ENCODE measurements at places on chromosomes 16 and 17.
A peak's percentile ranks its signal among the peaks of the same experiment; 100 is the strongest.

DNA sequence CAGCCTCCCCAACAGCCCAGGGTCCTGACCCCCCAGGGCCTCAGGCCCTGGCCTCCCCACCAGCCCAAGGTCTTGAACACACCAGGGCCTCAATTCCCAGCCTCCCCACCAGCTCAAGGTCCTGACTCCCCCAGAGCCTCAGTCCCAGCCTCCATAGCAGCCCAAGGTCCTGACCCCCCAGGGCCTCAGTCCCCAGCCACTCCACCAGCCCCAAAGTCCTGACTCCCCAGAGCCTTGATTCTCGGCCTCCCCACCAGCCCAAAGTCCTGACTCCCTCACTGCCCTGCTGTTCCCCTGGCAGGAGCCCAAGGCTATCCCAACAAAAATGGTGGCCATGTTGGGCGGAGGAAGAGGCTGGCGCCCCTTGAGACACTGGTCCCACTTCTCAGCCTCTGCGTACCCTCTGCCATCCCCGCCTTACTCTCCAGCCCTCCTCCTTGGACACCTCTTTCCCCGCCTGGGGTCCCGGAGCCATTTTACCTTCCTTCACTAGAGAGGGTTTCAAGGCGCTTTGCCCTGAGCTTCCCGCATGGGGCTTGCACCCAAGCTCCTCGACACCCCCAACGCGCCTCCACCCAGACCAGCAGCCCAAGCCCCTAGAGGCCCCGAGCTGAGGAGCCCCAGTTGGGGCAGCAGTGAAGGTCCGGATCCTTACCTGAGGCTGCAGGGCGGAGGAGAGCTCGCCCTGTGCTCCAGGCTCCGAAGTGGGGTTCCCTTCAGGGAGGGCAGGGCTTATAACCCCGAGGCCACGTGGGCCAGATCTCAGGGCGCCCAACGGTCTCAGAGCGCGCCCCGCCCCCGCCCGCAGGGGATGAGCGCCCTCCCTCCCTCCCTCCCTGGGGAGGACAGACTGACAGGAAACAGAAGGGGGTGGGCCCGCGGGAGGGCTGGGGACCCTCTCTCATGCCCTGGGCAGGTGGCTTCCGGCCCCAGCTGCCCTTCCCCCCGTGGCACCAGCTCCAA, 3.5 kb upstream of the TSPOAP1 start:
- peak; percentile 71 for DNase-seq

DNA sequence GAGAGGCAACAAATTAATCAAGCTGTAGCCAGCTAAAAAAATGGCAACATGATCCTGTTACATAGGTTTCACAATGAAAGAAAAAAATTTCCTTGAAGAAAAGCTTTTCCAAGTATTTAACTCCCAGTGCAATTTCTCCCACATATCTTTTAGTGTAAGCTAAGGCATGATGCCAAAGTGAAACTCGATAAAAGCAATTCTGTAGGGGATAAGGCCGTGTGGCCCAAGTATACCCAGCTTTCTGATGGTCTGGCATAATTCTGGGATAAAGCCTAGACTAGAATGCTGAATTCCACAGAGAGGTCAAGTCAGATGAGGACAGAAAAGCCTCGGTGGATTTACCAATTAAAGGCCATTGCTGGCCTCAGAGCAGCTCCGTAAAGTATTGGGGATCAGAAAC, 36.2 kb downstream of the CTCF start:
- DNase-seq = no peak

DNA sequence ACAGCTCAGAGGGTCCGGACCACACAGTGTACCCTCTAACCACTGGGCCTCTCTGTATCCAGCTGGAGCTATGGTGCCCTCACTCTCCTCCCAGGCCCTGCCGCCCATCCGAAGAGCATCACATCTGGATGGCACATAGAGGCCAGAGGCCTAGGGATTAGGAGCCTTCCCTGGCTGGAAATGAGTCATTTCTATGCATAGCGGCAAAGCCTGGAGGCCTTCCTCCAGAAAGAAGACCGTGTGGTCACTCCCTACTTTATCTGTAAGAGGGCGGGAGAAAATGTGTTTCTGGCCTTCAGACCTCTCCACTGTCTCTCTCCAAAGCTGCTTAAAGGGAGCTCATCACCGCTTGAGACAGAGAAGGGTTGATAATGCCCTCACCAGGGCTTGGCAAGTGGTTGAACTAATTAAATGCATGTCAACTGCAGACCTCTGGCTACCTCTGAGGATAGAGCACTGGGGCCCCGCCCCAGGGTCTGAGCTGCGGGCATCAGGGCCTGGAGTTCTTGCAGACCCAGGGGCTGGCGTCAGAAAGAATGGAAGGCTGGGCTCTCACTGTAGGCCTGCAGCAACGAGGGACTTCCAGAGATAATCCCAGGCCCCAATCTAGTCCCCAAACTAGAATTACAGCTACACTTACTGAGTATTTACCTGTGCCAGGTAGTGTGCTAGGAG, 122.2 kb downstream of the IRX5 start:
- no peak for DNase-seq

DNA sequence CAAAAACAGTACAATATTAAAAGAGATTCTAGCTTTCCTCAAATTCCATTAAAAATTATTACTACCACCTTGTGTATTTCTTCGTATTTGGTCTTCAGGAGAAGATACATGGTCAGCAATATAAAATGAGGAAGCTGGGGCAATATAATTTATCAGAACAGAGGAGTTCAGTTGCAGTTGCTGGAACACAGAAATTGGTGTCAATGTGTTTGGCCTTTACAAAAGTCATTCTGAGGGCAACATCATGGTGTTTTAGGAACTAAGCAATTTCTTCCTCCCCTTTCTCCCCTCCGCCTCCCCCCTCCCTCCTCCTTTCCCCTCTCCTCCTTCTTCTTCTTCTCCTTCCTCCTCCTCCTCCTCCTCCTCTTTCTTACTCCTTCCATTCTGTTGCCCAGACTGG, 102.1 kb downstream of the YPEL2 start:
- no peak for DNase-seq

DNA sequence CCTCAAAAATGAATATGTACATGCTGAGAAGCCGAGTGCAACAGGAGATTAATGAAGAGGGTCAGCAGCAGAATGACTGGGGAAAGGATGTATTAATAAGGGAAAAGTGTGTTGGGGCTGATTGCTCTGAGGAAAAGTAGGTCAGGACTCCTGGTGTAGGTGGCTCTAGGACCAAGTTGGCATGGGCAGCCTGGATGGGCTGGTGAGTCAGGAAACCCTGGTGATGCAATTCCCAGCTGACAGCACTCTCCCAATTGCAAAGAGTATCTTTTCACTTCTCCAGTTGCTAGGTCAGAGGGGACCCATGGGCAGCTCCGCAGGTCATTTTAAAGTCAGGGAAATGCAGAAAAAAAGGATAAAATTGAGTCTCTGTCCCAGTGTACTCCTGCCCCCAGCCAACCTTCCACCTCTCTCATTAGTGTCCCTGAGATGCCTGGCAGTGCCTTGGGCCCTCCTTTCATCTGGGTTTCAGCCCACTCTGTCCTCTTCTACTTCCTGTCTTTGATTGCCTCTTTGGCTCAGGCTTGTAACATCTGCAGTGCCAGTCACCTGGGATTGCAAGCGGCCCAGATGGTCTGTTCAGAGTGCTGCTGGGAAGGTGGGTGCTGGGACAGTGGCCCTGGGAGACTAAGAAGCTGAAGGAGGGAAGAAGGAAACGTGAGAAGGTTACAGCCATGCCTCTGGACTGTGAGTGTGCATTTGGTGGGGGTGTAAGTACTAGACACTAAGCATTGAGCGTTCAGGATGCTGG, 2177.2 kb downstream of the TP53TG3F start:
- DNase-seq = no peak

DNA sequence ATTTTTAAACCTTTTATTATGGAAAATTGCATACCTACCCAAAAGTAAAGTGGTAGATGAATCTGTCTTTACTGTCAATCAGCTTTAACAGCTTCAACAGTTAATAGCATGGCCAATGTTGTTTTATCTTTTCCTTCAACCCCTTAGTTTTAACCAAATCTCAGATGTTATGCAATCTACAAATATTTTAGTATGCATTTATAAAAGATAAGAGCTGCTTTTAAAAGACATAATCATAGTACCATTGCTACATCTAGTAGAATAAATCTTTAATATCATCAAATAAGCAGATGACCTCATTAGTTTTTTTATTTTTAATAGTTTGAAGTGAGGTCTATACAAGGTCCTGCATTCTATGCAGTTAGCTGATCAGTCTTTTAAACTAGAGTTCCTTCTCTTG, 37.9 kb downstream of the MAP2K4 start:
- no peak for DNase-seq

DNA sequence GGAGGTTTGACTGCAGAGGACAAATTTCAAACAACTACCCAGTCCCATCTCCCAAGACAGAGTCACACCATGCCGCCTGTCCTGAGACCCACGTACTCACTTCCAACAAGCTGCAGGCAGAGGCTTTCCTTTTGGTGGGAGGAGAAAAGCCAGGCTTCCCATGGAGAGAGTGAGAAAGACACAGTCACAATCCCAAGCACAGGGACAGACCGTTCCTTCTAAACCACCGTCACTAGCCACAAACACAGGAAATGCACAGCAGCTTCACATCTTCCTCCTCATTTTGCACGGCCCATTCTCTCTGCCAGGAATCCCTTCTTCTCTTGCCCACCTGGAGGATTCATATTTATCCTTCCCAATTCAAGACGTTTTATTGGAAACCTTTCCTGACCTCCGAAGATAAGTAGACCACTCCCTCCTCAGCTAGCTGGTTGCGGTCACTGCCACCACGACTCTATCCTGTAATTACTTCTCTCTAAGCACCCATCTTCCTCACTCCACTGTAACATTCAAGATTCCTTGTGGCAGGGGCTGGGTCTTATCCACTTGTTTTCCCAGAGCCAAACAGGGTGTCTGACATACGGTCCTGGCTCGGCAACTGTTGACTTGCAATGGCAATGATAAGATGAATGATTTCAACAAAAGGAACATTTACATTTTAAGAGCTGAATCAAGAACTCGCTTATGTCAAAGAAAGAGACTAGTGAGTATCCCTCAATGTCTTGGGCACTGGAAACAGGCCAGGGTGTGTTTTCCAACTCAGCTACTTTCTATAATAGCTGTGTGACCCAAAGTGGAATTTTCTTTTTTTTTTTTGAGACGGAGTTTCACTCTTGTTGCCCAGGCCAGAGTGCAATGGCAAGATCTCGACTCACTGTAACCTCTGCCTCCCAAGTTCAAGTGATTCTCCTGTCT, 87.6 kb downstream of the XYLT1 start:
- DNase-seq = no peak

GRCh38 chr16:13348416-13348815, 447.0 kb downstream of the SHISA9 start:
- DNase-seq = no peak

DNA sequence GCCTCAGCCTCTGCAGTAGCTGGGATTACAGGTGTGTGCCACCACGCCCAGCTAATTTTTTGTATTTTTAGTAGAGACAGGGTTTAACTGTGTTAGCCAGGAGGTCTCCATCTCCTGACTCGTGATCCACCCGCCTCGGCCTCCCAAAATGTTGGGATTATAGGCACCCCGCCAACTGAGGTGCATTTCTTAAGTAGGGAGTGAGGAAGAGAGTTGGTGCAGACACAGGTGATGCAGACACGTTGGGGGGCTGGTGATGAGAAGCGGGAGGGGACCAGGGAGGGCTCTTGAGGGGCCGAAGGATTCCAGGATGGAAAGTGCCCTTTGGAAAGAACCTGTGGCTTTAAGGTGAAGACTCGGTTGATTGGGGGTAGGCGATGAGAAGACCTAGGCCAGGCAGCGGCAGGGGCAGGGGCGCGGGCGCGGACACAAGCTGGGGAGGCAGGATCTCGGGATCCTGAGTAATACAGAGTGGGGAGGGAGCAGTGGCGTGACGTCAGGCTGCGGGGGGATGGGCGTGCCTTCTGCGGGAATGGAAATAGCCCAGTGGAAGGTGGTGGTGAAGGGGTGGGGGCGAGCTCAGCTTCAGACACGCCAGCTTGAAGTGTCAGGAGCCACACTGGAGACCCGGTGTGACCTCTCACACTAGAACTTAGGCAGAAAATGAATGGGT, 2.5 kb upstream of the ATP6V0C start:
- DNase-seq = no peak

DNA sequence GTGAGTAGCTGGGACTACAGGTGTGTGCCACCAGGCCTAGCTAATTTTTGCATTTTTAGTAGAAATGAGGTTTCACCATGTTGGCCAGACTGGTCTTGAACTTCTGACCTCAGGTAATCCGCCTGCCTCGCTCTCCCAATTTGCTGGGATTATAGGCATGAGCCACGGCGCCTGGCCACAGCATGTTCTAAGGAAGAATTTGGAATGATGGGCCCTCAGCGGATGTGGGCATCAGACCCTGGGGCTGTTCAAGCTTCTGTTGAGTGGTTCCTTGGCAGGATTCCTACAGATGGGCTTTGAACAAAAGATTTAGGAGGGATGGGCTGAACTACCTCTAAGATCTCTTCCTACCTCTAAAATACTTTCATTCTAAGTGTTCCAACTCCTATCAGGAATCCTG, 4.1 kb downstream of the PRPSAP2 start:
- DNase-seq = no peak

DNA sequence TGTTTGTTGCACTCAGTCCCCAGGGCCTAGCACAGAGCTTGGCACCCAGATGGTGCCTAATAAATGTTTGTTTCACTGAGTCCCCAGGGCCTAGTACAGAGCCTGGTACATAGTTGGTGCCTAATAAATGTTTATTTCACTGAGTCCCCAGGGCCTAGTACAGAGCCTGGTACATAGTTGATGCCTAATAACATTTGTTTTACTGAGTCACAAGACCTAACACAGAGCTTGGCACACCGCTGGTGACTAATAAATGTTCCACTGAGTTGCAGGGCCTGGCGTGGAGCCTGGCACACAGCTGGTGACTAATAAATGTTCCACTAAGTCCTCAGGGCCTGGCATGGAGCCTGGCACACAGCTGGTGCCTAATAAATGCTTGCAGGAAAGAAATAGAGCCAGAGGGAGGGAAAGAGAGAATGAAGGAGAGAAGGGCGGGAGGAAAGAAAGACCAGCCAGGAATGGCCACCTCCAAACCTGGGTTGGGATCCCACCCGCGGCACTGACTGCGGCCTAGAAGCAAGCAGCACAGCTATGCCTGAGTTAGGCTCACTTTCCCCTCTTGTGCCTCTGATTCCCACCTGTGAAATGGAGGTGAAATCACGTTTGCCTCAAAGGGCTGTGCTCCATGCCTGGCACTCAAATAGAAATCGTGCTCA, 7.5 kb downstream of the SLC5A11 start:
- no peak for DNase-seq

GRCh38 chr17:82424001-82424862, 5.8 kb upstream of the OGFOD3 start:
- peak; percentile 32 for DNase-seq

- no peak for DNase-seq
Measured at GRCh38 chr17:48595278-48595999, 1.9 kb upstream of the HOXB5 start.

DNA sequence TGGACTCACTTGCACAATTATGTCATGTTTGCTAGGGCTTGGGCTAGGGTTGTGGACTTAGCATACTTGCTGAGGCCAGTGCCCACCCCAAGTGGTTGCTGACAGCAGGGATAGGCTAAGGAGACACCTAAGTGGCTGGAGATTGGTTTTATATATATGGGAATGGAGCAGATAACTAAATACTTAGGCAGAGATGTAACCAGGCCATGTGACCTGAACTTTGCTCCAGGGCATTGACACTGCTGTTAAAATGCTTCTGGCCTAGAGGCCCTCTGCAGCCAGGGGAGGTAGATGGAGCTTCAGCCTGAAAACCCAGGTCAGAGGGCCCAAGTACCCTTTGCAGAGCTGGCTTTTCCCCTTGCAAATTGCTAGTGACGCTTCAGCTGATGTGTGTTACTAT, 1.4 kb upstream of the ITGB3 start:
- no peak for DNase-seq

GRCh38 chr17:66625311-66625767, 209.6 kb upstream of the CACNG5 start:
- DNase-seq = no peak

- no peak for DNase-seq
Measured at GRCh38 chr16:87677830-87678229, 75.5 kb downstream of the JPH3 start.

- no peak for DNase-seq
Measured at GRCh38 chr17:45001310-45001709, 33.2 kb upstream of the C1QL1 start.

Measured in T-helper 17 cell (primary cell).